ENCODE measurements at places on chromosomes 12 and 14.

- DNase-seq, result no peak
Measured at GRCh38 chr12:68229956-68230355, 4.3 kb upstream of the IL26 start.

- DNase-seq, result no peak
Measured at GRCh38 chr14:75711105-75711795, 50.2 kb downstream of the TTLL5 start.

GRCh38 chr14:30518867-30519560 is 39.9 kb upstream of the G2E3 start:
- DNase-seq, result no peak

- no peak for DNase-seq
Measured at GRCh38 chr12:84117190-84117589, 795.4 kb downstream of the SLC6A15 start.

DNA sequence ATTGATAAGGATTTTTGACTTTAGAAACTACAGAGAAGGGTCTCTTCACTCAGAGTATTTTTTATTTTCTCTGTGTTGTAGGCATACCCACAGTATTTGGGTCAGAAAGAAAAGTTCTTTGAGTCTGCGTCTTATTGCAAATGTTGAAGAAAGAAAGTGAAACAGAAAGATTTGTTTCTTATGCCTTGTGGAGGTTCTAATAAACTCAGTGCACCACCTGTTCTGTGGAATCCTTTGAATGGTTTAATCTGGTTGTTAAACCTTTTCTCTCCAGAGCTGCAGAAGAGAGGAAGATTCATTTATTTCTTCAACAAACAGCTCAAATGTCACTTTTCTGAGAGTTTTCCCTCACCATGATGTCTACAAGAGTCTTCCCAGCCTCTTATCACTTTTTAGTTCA is 146.6 kb upstream of the PLEKHG7 start:
- no peak for DNase-seq

- DNase-seq, result no peak
Measured at GRCh38 chr14:93533437-93533836, 102.7 kb downstream of the UNC79 start.

DNA sequence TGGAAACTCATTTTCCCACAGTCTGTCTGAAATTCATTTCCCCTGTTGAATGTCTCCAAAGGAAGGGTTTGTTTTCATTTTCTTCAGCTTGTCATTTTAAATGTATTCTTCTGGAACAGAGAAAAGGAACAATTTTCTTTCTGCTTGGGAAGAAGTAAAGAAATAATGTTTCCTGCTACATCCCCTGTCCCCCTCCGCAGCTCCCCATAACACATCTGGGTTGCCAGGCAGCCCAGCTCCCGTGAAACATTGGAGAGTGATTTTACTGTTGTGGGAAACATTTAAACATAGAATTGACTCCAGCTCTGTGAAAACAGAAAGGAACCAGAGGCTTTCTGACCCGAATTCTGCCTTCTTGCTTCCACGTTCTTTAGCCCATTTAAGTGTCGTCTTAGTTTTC is 159.5 kb downstream of the TMEM132C start:
- no peak for DNase-seq

- DNase-seq, result no peak
Measured at GRCh38 chr14:77323571-77323970, 2.7 kb downstream of the GSTZ1 start.

DNA sequence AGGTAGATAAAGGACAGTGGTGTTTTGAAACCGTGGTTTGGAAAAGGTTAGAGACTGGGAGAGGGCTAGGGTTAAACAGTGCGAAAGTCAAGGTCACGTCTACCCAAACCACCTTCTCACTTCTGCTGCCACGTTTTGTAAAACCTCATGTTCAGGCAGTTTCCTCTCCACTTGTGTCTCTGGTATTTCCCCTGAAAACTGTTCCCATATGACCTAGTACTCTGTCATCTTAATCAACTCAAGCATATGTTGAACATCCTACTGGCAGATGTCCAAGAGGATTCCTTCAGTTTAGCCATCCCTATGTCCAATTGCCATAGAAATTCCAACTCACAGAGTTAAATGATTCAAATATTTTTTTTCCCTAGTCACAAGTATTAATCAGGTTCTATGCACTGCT is 17.4 kb downstream of the CLEC4C start:
- no peak for DNase-seq

GRCh38 chr12:124420996-124421674 is 126.2 kb downstream of the RFLNA start:
- DNase-seq, result no peak

DNA sequence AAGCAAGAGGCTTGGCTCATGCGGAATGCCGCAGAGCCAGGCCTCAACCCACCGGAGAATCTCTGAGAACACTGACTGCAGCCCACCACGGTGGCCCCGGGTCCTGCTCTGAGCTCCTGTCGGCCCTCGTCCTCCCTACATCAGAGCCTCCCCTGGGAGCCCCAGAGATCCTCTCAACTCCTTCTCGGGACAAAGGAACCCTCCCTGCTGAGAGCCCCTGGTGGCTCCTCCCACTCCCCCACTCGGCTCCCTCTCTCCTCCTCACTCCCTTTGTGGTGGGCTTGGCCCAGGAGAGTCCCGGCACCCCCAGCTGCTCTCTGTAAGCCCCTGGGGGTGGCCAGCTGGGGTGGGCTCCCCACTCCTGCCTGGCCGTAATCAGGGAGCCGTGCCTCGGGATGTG is 11.1 kb upstream of the INF2 start:
- no peak for DNase-seq

- DNase-seq, result no peak
Measured at GRCh38 chr12:4108803-4109345, 164.7 kb upstream of the CCND2 start.

DNA sequence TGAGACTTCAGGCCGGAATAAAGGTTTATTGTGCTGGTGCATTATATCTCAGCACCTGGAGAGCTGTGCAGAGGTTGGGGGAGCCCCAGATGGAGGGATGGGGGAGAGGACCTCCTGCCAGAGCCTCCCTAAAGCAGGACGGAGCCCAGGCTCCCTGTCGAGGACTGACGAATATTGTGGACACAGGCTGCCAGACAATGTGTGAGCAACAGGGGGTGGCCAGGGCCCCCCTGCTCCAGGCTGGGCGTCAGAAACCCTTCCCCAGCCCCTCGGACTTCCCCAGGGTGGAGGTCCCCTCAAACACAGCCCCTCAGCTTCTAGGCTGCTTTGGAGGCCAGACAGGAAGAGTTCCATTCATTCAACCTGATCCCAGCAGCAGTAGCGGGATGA is 8.0 kb downstream of the TMEM119 start:
- no peak for DNase-seq

GRCh38 chr12:48961331-48961730 is 4.0 kb upstream of the ARF3 start:
- DNase-seq, result no peak

- peak; percentile 50 for DNase-seq
Measured at GRCh38 chr14:92039063-92039718, 668 bp downstream of the TRIP11 start.

DNA sequence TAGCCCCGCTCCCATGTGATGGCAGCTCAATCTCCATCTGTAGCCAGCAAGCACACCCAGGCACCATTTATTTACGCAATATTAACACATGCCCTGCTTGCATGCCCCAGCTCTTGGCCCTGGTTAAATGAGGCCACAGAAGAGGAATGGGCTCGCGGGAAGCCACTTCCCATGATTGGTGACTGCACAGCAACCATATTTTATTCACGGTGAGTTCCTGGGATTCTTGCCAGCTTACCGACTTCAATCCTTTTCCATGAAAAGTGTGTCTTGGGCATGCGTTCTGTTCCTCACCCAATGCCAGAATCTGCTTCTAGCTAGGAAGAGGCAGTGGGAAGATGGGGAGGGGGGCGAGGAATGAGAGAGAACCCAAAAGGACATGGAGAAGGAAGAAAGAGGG is 54.7 kb downstream of the PITPNM2 start:
- DNase-seq, result no peak

- DNase-seq, result no peak
Measured at GRCh38 chr14:35020713-35021112, 25.4 kb upstream of the FAM177A1 start.

- DNase-seq, result no peak
Measured at GRCh38 chr12:92470608-92471021, 232.2 kb upstream of the PLEKHG7 start.

DNA sequence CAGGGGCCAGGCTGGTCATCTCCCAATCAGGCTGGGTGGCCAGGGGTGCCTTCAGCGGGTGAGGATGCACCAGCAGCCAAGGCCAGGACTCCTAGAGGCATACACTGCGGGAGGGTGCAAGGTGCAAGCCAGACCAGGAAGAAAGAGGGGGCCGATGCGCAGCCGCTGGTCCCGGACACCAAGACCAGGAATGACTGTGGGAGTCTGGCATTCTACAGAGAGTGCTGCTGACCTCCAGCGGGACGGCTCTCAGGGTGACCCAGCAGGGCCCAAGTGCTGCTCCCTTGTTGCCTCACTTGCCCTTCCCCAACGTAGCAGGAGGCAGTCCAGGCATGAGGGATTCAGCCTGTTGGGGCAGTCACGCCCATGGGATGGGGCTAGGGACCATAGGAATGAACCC is 35.8 kb downstream of the DEGS2 start:
- DNase-seq, result no peak

GRCh38 chr14:53304726-53305381 is 151.7 kb upstream of the DDHD1 start:
- DNase-seq, result no peak

All from H54 (cell line).